ELF-1 (cell line): ENCODE measurements at places on chromosomes 7 and 10.

DNA sequence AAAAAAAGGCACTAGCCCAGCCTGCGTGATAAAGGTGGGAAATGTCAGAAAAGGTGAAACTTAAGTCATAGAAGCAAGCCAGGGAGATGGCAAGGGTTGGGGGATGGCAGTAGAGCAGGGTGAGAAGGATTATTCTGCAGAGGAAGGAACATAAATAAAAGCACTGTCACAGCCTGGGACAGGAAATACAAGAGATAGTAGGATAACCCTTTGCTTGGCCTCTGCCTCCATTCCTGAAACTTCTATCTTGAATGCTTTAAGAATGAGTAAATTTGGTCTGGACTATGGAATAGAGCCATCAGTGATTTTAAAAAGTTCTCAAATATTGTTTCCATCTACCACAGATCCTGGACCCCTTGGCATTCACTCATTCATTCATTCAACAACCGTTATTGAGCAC lies 50.0 kb downstream of the ABCC2 start:
- DNase-seq = no peak

- DNase-seq = no peak
Measured at GRCh38 chr10:1492641-1493040, 244.7 kb downstream of the ADARB2 start.

- no peak for DNase-seq
Measured at GRCh38 chr7:14071045-14071444, 81.6 kb upstream of the ETV1 start.

GRCh38 chr7:26853788-26854393 lies 10.5 kb downstream of the SKAP2 start:
- no peak for DNase-seq

- no peak for DNase-seq
Measured at GRCh38 chr10:111295788-111296187, 219.0 kb downstream of the ADRA2A start.

DNA sequence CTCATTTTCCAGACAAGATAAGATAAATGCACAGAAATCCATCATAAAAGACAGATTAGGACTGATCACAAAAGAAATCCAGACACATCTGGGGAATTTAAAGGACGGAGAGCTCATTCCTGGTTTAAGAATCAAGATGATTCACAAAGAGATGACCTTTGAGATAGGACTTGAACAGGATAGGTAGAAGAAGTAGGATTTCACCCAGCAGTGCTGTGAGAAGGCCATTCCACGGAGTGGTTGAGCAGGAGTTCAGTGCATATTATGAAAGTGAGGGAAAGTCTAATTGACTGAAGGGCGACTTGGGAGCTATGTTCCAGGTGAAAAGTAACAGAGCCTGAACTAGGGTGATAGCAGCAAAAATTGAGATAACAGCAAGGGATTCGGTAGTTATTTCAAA lies 73.7 kb downstream of the GAD2 start:
- DNase-seq = no peak

GRCh38 chr10:64873088-64873487 lies 1351.9 kb downstream of the REEP3 start:
- DNase-seq = no peak

GRCh38 chr10:29189256-29189655 lies 99.6 kb upstream of the LYZL1 start:
- DNase-seq = no peak

- no peak for DNase-seq
Measured at GRCh38 chr7:43244784-43245183, 132.3 kb downstream of the HECW1 start.

- peak; percentile 97 for DNase-seq
Measured at GRCh38 chr7:40134428-40135316, at the start of the genes MPLKIP and SUGCT. TSS of gene MPLKIP (minus strand) at chr7:40134622. CDS start at chr7:40134567, 55 bp downstream. TSS of gene SUGCT (plus strand) at chr7:40135005.

DNA sequence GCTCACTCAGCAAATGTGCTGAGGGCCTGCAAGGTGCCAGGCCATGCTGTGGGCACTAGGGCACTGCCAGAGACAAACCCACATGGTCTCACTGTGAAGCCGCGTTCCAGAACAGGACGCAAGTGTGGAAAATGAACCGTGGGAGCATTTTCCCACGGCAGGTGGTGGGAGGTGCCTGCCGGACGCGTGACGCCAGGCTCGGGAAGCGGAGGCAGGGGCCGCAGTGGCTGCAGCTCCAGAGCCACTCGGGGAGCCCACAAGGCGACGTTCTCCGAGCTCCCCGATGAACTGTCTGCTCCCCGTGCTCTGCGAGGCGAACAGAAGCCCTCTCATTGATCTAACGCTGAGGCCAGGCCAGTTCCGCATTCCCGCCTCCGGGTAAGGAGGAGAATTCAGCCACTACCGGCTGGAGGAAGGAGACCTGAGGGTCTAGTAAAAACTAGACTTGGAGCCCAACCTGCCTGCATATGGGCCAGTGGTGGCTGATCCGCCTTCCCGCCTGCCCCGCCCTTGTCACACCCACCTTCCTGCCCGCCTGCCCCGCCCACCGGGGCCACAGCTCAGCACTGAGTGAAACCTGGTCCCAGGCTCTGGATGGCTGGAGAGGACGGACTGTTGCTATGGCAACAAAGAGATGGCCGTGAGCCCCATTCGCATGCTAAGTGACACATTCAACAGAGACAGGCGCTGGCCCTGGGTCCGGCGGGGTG lies 13.1 kb downstream of the ADGRA1 start:
- peak; percentile 99 for DNase-seq
